Foreskin fibroblast (primary cell): ENCODE measurements at places on chromosomes 6 and 20.

- DNase-seq, result no peak
Measured at GRCh38 chr6:18413381-18413780, 26.2 kb downstream of the RNF144B start.

DNA sequence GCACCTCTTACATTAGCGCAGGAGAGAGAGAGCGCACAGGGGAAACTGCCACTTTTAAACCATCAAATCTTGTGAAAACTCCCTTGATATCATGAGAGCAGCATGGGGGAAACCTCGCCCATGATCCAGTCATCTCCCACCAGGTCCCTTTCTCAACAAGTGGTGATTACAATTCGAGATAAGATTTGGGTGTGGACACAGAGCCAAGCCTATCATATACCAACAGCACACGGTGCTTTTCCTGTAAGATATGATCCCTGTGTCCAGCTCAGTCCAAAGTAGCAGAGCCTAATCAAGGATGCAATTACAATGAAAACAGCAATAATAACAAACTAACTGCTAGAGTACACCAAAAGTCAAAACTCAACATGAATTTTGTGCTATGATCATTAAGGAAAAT, 148.7 kb upstream of the TCF21 start:
- no peak for DNase-seq

DNA sequence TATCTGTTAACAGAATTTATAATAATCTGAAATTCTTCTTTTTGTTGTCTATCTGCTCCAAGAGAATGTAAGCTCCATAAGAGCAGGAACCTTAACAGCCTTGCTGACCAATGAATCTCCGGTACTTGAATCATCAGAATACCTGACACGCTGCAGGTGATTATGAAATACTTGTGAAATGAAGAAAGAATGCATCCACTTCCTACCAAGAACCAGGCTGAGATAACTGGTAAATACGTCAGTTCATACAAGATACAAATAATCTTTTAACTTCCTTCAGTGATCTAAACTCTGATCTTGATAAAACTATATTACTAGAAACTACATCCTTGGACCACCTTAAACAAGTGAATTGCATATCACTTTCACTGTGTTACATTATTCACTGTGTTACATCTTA, 116.2 kb downstream of the MAP3K5 start:
- no peak for DNase-seq

DNA sequence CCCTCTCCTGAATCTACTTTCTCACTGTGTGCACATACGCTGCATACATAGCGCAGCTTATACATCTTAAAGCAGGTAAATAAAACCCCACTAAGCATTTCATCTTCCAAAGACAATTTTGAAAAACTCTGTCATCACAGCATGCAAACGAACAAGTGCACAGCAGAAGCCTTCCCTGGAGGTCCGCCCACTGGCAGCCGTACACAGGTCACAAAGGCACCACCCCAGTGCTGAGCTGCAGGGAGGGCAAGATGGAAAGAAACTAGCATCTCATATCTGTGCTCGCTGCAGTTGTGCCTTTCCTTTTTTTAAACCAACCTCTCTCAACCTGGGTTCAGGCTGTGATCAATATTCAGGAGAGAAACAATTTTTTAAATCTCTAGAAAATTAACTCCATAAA, 73.3 kb downstream of the HUS1B start:
- no peak for DNase-seq

- DNase-seq, result no peak
Measured at GRCh38 chr6:113522376-113522775, 334.8 kb upstream of the MARCKS start.
